HepG2 (cell line): ENCODE measurements at places on chromosomes 7 and 10. TPM values are rescaled to one million over a fixed set of nuclear protein-coding genes. Genes with fewer than 3 reads are reported as not detected.

GJD4 gene
- polyA plus RNA-seq = not detected in 2 replicates

TBX20 gene
- polyA plus RNA-seq = not detected in 2 replicates

SSBP1 gene
- polyA plus RNA-seq = 52.9 and 64.4 TPM in 2 replicates

DPYSL4 gene
- 1.2 and 2.1 TPM in 2 replicates for polyA plus RNA-seq

GNGT1 gene
- polyA plus RNA-seq = not detected in 2 replicates

CFAP69 gene
- 2.2 and 2.4 TPM in 2 replicates for polyA plus RNA-seq

C10orf67 gene
- polyA plus RNA-seq = not detected in 2 replicates

DNA sequence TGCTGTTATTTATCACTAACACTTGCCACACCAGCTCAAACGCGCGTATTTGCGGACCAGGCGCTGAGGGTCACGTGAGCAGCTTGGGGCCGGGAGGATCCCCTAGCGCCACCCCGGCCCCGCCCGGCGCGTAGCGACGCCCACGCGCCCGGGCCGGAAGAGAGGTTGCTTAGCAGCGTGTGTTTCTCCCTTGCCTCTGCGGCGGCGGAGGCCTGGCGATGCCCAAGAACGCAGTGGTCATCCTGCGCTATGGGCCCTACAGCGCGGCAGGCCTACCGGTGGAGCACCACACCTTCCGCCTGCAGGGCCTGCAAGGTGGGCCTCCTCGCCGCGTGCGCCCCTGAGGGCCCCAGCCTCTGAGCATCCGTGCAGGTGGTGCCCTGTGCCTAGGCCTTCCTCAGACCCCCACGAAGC is at the start of gene C10orf53:
C10orf53 (plus strand) TSS at position 172 of the 414 bp plus-strand sequence; CDS start at position 219, 47 bp downstream.
- no peak for DNase-seq

GRCh38 chr10:188546-188945 is 53.3 kb downstream of the ZMYND11 start:
- DNase-seq = no peak

DNA sequence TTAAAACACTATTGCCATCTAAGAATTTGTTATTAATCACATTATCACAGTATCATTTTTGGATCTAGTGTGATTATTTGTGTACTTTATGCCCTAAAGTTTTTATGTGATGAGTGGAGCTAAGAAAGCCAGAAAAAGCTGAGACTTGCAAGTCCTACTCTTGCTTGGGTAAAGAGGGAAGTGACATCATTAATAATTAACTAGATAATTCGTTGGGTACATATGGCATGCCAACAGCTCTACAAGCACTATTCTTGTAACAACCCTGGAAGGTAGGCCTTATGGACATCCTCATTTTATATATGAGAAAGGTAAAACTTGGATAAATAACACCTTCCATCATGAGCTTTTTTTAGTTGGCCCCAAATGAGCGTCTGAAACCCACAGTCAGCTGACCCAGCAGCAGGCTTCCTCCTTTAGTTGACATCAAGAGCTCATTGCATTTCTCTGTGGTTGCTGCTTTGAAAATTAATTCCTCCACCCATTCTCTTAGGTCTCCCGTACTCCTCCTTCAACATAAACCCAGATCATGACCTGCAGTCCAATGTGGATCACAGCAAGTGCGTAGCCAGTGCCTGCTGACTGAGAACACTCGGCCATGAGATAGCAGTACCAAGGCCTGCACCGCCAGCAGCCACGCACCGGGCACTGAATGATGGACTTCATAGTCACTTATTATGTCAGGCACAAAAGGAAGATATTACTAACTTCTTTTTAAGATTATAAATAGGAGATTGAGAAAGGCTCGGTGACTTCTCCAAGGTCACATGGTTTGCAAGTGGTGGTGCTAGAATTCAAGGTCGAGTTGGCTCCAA is 292.0 kb upstream of the AOAH start:
- DNase-seq = peak; percentile 77

DNA sequence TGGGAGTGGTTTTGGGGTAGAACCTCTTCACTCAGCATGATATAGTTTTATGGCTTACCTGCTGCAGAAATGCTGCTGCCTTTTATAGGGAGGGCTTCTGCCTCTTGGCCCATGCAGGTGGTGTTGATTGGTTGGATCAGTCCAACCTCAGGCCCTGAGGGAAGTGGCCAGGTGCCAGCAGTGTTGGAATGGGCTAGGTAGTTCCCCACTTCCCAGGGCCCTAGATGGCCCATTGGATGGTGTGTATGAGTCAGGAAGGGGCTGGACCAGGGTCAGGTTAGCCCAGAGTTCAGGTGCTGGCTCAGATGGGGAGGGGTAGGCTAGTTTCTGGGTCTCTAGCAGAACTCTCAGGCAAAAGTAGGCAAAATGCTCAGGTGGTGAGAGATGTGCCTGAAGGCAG is 455.5 kb downstream of the CCSER2 start:
- no peak for DNase-seq

DNA sequence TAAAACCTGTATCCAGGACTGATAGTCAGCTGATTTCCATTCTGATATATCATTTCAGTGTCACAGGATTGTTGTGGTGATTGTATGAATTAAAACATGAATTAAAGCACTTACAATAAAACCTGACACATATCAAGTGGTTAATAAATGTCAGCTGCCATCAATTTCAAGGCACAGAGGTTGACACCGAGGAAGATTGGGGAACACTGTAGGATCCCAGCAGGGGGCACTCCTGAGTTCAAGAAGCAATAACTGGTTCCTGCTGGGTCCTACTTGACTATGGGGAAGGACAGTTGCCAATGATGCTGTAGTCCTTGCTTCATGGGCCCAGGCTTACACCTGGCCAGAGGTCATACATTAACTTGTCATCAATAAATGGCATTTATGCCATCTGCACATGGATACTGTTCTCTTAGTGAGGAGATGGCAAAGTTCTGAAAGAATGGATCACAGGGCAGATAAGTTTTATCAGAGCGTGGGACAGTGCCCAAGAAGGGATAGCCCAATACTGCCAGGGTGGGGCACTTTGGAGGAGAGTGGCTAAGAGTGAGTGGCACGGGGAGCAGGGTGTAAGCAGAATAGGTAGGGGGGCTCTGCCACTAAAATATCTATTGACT is 24.1 kb downstream of the FZD1 start:
- peak; percentile 16 for DNase-seq

DNA sequence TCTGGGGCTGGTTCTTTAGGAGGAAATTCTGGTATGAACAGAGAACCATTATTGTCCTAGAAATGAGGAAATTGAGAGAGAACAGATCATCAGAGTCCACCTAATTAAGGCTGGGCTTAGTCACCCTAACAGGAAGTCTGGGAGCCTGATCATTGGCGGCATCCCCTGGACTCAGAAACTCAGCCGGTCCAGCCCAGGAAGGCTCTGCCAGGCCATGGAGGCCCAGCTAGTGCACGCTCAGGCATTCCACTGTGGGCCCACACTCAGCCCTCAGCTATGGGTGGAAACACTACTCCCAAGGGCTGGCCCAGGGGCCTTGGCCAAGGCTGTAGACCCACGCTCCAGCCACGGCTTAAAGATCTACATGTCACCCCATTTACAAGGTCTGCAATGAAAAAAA is 109.2 kb downstream of the PTPN20 start:
- DNase-seq = no peak

- DNase-seq = no peak
Measured at GRCh38 chr7:33876596-33877274, 28.6 kb upstream of the BMPER start.
